Neural crest cell (in vitro differentiated cells): ENCODE measurements at places on chromosomes 4 and X.

DNA sequence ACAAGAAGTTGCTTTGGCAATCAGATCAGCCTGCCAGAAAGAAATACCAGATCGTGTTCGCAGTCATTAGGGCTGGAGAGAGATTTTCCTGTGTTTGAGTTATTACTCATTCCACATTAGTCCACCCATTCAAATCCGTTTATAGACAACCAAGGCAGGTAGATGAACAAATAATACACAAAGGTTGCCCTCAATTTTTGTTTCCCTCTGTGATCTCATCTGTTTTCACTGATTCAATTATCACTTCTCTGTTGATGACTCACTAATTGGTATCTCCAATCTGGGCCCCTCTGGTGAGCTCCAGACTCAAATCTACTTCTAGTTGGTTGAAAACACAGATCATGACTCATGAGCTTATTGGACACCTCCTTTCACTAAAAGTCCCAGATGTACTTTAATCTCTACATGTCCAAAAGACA lies 54.5 kb downstream of the CHM start:
- H3K27me3 ChIP-seq = no peaks in the 10 kb centered on the region
- peaks cover 25% of the 10 kb centered on the region for H3K36me3 ChIP-seq
- H3K4me3 ChIP-seq = no peak overlapping the region
- no peak overlapping the region for H3K27ac ChIP-seq
- no peak for DNase-seq
- H3K4me1 ChIP-seq = peaks cover 33% of the 10 kb centered on the region

DNA sequence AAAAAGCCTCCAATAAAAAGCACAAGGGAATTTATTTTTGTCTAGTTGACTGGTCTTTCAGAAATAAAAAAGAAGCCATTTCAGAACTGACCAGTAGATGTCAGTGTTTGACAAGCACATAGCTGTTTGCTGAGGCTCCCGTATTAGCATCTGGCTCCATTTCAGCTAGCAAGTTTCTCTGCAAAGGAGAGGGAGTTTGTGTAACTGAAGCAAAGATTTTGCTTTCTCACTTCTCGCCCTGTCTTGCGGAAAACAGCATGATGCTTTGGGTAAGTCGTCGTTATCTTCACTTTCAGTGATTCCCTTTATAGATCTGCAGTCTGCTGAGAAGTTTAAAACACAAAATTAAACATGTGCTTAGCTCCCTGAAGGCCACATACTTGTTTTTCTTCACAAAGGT lies 85.5 kb downstream of the CT47B1 start:
- peak; percentile 4 for DNase-seq
- no peaks in the 10 kb centered on the region for H3K27me3 ChIP-seq
- no peaks in the 10 kb centered on the region for H3K36me3 ChIP-seq
- H3K27ac ChIP-seq = no peak overlapping the region
- H3K4me3 ChIP-seq = no peak overlapping the region

GRCh38 chr4:156619154-156619934 lies 352.3 kb downstream of the PDGFC start:
- no peak overlapping the region for H3K4me3 ChIP-seq
- no peak overlapping the region for H3K27ac ChIP-seq
- peaks cover 6% of the 10 kb centered on the region for H3K4me1 ChIP-seq
- H3K36me3 ChIP-seq = no peaks in the 10 kb centered on the region
- no peaks in the 10 kb centered on the region for H3K27me3 ChIP-seq

DNA sequence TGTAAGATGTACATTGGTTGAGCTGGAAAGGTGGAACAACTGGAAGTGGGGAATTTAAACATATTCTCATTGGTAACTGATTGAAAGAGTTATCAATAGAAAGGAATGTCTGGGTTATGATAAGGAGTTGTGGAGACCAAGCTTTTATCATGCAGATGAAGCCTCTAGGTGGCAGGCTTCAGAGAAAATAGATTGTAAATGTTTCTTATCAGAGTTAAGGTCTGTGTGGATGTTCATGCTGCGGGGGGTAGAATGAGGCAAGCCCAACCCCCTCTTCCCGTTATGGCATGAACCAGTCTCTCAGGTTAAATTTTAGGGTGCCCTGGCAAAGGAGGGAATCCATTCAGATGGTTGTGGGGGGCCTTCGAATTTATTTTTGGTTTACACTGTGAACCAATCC lies 16.0 kb downstream of the ARSD start:
- H3K4me3 ChIP-seq = no peak overlapping the region
- H3K27me3 ChIP-seq = no peaks in the 10 kb centered on the region
- no peak for DNase-seq
- H3K36me3 ChIP-seq = peaks cover 20% of the 10 kb centered on the region

DNA sequence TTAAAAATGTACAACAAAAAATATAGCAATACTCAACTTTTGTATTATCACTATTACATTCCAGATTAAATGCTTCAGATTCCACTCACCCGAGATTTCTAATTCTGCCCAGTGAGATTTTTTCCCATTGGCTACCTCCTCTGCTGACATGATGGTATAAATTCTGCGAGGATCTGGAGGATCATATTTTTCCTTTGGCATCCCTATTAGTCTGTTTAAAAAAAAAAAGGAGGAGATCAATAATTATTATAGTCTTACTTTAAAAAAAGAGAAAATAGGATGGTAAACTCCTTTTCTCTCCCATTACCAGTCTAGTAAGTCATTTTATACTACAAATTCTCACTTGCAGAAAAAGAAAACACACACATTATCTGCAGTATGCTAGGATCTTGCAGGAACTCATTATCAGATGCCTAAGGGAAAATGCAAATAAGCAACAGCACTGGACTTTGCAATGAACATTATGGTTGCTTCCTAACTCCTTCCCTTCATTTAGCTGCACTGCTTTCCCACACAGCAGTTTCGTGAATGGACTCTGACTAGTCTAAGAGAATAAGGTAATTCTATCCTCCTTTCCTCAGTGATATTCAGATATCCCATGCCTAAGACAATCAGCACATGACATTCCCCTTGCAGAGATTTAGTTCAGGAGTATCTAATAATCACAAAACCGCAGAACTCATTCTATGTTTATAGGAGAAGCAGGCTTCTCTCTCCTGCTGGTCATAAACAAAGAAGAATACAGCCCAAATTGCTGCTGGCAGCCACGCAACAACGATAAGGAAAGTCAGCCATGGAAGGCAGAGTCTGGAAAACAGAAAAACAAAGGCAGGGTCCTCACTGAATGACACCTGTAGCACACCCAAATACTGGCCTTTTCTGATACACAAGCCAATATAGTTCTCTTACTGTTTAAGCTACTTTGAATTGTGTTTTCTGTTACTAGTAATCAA lies 42.7 kb downstream of the CNOT6L start:
- DNase-seq = no peak
- H3K4me1 ChIP-seq = peaks cover 12% of the 10 kb centered on the region
- H3K4me3 ChIP-seq = no peak overlapping the region

DNA sequence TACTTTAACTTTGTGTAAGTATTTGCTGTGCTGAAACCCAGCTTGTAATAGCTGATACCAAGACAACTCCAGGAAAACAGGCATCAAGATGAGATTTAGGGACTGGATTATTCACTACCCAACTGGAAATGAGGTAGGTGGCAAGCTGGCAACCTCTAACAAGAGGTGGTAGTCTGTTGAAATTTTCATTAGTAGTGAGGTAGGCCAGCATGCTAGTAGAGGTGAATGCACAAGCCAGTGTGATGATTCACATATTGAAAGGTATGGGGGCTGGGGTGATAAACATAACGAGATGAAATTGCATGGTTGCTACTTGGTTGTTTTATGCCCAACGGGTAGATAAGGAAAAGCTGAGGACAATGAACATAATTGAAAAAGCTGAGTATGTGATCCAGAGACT lies 8.5 kb upstream of the TMPRSS11D start:
- no peaks in the 10 kb centered on the region for H3K4me1 ChIP-seq
- H3K36me3 ChIP-seq = no peaks in the 10 kb centered on the region
- no peak for DNase-seq
- H3K4me3 ChIP-seq = no peak overlapping the region
- no peak overlapping the region for H3K27ac ChIP-seq
- H3K27me3 ChIP-seq = no peaks in the 10 kb centered on the region
